Germinal center (tissue), 1 donor: ENCODE measurements at places on chromosomes 11 and 22.
A peak's percentile ranks its signal among the peaks of the same experiment; 100 is the strongest.

DNA sequence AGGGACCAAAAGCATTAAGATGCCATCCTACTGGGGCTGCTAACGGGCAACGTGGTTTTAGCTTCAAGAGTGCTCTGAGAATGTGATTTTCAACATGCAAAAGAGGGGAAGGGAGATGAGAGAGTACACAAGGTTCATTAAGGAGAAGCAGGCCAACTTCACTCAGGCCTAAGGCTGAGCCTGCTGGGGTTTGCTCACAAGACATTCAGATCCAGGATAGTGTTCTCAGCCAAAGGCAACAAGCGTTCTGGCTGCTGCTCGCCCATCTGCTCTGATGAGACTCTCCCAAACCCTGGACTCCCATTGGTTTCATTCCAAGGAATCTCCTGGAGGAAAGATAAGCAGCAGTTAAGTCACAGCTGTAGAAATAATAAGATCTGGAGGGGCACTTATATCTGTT, 23.6 kb upstream of the UPB1 start:
- DNase-seq = no peak

DNA sequence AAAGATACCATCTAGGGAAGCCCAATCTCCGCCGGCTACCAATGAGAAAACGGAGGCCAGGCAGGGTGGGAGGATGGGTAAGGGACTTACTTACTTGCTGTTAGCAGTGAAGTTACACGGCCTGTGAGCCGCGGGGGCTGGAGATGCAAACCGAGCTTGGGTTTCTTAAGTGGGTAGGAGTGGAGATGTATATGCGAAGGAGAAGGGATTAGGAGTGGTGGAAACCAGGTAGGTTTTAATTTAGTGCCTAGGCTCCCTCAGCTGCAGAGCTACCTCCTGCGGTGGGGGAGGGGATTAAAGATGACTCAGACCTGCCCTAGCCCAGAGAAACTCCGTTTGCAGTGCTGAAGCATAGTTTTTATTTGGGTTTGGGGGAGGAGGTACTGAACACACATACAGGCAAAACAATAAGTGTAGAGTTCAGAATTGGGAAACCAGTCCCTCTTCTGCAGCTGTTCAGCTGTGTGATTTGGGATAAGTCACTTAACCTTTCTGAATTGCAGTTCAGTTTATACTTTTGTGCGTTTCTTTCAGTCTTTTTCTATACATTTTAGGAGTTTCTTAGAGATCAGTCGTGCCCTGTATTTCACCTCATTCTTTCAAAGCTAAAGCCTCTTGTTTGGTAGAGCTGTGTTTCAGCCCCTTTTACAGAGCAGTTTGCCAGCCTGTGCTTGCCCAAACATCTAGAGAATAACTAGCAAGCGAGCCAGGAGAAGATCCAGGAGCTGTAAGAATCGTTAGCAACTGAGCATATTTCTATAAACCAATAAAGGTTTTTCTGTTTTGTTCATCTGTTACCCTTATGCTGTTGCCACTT, 596 bp upstream of the TNRC6B start:
- no peak for DNase-seq

GRCh38 chr11:19551457-19551856, 161.2 kb upstream of the NAV2 start:
- no peak for DNase-seq

DNA sequence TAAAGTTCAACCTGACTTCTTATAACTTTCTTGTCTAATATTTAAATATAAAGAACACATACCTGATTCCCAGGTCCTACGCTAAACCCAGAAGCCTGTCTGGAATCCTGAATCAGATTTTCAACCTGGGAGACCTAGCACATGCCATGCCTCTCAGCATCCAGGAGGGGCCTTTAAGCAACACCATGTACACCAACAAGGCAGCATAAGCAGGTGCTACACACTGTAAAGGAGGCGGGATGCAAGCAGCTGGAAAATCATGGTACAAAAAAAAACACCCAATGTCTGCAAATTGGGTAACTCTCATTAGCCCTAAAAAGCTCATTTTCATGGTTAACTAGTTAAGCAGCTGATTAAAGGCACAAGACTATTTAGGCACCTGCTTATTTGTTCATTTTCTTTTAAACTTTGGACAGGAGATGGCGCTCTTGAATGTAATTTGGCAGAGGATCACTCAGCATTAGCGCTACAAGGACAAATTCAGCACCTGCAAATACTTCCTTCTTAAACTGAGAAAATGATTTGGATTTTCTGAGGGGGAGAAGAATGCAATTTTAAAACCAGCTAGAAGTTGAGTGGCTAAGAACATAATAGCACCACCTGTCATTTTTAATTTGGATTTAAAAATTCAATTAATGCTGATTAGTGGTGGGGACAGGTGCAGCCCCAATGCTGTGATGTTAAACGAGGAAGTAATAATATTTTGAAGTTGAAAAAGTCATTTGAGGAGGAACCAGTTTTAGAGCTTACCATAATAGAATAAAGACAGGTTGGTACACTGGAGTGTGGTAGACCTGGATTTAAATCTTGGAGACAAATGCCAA, 104.0 kb downstream of the FAR1 start:
- peak; percentile 30 for DNase-seq

GRCh38 chr11:72452495-72452894, 18.2 kb upstream of the CLPB start:
- DNase-seq = no peak

GRCh38 chr11:43723617-43724016, 43.1 kb downstream of the HSD17B12 start:
- DNase-seq = no peak

GRCh38 chr11:32487270-32487669, 51.9 kb upstream of the WT1 start:
- no peak for DNase-seq

DNA sequence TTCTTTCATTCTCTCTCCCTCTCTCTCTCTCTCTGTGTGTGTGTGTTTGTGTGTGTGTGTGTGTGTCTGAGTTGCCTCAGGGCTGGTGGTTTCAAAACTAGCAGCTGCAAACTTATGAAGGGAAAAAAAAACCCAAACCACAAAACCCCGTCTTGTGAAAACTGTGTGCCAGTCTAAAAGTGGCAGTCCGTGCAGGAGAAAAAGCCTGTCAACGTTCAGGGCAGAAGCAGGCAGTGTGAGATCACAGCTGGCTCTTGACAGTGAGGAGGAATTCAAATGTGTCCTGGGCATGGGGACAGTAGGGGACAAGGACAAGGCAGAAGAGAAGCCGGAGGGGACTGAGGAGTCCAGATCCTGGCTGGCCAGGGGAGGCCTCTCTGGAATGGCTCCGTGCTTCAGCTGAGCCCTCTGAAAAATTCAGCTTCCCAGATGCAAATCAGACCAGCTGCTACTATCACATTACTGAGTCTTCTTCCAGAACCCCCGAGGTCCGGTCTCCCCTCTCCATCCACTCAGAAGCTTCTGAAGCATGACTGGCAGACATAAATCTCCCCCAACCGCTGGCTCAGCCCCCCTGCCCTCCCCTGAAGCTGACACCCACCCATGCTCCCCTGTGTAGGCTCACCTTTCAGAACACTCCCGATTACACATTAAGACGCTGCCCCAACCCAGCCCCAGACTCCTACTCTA, 31.9 kb downstream of the FLI1 start:
- peak; percentile 64 for DNase-seq

- no peak for DNase-seq
Measured at GRCh38 chr22:43044290-43044712, 29.4 kb upstream of the PACSIN2 start.
